KBM-7 (cell line): ENCODE measurements at places on chromosomes 1 and 21.

- no peak for DNase-seq
Observed at GRCh38 chr1:211099393-211099792, 34.6 kb downstream of the KCNH1 start.

GRCh38 chr21:39011911-39012310 is 171.3 kb downstream of the PSMG1 start:
- no peak for DNase-seq

DNA sequence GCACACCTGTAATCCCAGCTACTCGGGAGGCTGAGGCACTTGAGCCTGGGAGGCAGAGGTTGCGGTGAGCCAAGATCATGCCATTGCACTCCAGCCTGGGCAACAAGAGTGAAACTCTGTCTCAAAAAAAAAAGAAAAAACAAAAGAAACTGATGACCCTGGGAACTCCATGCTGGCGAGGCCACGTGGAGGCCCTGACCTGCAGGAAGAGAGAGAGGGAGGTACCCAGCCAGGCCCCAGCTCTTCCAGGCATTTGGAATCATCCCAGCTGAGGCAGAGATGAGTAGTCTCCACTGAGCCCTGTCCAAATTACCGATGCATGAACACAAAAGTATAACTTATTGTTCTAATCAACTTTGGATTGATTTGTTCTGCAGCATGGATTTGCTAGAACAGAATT is 132.0 kb upstream of the ZBTB40 start:
- DNase-seq: no peak

DNA sequence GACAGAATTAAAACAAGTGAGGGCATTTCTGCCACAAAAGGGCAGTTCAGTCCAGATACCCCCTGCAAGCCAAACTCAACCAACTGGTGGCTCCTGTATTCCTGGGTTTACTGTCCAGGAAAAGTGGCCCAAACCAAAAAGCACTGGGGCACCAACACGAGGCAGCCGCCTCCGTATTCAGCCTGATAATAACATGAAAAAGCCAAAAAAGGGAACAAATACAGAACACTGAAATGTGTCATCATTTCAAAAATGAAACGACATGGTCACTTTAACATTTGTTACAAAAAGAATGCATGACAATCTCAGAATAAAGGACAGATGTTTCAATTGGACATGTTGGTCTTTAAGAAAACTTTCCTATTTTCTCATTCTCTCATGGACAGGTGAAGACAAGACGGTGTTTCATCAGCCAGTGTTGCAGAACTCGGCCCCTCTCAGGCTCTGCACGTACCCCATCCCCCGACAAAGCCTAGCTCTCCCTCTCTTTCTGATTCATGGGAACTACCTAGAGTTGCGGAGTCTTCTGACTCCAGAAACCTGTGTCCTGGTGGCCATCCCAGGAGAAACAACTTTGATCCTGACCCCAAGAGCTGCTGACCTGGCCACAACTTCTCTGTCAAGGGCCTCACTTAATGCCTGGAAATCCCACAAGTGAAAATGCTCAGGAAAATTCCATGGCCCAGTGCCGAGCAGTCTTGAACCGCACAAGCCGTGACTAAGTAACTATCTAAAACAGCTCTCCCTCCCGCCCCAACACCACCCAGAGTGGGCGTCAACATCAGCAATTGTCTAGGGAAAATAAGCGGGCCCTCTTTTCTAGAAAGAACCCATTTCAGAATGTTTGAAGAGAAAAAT is 27.1 kb downstream of the ZBTB17 start:
- no peak for DNase-seq

DNA sequence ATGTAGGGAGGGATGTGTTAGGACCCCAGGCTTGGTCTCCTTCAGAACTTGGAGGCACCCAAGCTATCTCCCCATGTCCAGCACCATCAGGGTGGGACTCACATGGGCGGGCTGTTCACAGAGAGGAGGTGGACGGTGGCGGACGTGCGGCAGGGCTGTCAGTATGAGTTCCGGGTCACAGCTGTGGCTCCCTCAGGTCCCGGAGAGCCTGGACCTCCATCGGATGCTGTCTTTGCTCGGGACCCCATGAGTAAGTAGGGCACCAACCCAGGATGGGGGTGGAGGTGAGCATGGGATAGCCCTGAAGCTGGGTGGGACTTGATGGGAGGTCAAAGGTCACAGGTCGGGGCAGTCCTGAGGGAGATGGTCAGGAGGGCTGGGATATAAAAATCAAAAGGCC is 27.8 kb downstream of the IGFN1 start:
- DNase-seq: no peak

- no peak for DNase-seq
Observed at GRCh38 chr1:151944126-151944856, 35.0 kb upstream of the THEM4 start.

DNA sequence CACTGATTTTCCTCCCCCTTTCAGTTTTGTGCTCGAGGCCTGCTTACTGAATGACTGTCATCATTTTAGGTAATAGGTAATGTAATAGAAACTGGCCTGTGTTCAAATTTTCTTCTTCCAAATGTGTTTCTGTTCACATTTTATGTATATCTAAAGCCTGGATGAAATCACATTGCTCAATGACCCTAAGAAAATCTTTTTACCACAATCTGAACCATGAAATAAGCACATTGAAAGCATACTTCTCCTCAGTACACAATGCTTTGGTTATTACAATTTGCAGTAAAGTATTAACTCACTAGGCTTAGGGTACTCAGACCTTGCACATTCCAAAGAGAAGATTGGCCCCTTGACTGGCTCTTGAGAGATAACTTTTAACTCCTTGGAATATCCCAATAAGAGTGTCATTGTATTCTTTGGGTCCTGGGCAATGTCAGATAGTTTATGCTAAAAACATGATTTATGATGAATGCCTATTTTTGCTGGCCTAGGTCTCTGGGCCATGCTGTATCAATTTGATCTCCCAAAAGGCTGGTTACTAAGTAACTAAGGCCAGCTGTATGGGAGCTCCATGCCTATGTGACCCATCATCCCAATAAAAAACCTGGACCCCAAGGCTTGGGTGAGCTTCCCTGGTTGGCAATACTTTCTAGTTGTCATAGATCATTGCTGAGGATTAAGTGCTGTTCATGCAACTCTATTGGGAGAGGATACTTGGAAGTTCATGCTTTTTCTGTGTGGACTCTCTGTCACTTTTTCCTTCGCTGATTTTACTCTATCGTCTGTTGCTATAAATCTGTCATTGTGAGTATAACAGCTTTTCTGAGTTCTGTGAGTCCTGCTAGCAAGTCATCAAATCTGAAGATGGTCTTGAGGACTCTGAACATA is 293.9 kb downstream of the GRIK1 start:
- DNase-seq: no peak

DNA sequence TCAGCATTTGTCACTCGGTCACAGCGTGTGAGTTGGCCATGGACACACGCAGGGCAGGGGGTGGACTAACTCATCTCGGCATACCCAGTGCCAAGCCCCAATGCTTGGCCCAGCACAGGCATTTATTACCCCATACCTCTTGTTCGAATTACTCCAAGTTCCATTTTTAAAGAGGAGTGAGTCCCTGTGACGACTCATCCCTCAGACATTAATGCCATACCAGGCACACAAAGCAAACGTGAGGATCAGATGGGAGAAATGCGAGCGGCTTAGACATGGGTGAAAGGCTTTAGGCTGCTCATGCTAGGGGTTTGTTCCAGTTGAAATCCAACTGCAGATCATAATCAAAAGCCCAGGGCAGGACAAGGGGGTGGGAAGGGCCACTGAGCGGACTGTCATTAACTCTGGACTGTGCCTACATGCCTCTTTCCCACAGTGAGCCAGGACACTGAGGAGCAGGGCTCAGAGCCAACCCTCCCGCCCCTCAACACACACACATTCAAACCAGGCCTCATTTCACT is 118.5 kb upstream of the NGF start:
- no peak for DNase-seq

DNA sequence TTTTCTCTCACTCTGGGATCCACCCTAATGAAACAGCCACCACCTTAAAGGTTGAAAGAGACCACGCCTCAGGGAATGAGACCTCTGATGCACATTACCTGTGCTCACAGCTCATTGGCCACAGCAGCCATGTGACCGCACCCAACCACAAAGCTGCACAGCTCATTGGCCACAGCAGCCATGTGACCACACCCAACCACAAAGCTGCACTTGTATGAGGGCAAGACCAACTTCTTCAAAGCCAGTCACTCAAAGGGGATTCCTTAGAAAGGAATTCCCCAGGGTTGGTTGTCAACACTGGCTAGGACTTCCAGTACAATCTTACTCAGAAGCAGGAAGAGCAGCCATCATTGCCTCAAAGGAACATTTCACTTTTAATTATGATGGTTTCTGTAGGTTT is 43.6 kb upstream of the PDE9A start:
- no peak for DNase-seq

GRCh38 chr1:73382966-73383365 is 815.0 kb downstream of the LRRIQ3 start:
- DNase-seq: no peak

DNA sequence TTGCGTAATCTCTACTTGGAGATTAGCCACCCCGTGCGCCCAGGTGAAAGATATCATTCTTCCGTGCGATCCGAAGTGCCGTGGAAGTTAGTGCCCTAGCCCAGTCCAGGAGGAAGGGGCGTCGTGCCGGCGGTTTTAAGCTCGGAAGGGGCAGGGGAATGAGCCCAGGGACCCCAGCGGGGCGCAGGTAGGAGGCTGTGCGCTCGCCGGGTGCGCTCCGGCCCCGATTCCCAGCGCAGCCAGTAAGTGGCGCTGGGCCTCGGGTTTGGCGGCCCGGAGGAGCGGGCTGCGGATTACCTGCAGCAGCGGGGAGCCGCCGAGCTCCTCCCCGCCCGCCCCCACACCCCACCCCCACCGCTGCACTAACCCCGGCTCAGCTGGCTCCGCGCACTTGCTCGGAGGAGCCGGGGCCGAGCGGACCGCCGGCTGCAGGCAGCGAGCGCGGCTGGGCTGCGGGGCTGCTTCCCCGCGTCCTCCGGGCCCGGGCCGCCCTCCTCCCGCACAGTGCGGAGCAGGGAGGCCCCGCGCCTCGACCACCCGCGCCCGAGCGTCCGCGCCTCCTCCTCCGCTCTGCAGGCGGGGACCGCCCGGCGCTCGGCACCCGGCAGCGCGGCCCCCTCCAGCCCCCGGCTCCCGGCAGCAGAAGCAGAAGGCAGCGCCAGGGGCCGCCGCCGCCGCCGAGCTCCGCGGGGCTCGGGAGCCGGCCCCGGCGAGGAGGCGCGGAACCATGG is at the start of gene RYR2:
RYR2 (plus strand) TSS at position 390 of the 731 bp plus-strand sequence; CDS start at position 728, 338 bp downstream.
- peak; percentile 26 for DNase-seq

DNA sequence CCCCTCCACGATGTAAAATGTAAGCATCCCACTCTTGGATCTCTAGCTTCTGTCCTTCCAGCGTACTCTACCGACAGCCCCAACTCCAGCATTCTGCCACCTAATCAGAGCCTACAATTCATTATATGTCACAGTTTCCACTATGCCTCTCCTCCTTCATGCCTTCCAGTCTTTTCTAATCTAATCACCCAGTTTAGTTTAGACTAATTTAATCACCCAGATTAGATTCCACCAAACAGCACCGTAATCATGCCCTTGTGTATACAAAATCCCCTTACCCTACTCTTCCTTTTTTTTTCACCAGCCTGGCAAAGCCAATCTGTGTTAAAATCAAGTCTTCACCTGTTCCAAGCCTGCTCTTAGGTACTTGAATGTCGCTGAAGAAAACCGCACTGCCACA is 49.8 kb upstream of the KANK4 start:
- no peak for DNase-seq

GRCh38 chr1:25643929-25644328 is 27.3 kb downstream of the MAN1C1 start:
- DNase-seq: no peak

DNA sequence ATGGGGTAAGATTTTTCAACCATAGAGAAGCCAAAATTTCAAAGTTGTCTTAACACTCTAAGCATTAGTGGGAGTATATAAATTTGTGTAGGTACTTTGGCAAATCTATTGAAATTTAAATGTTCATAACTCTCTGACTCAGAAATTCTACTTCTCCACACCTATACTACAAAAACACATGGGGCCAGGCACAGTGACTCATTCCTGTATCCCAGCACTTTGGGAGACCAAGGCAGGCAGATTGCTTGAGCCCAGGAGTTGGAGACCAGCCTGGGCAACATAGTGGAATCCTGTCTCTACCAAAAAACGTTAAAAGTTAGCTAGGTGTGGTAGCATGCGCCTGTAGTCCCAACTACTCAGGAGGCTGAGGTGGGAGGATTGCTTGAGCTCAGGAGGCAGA is 41.3 kb upstream of the RAVER2 start:
- no peak for DNase-seq

- no peak for DNase-seq
Observed at GRCh38 chr1:227928811-227929375, 18.8 kb downstream of the WNT9A start.

DNA sequence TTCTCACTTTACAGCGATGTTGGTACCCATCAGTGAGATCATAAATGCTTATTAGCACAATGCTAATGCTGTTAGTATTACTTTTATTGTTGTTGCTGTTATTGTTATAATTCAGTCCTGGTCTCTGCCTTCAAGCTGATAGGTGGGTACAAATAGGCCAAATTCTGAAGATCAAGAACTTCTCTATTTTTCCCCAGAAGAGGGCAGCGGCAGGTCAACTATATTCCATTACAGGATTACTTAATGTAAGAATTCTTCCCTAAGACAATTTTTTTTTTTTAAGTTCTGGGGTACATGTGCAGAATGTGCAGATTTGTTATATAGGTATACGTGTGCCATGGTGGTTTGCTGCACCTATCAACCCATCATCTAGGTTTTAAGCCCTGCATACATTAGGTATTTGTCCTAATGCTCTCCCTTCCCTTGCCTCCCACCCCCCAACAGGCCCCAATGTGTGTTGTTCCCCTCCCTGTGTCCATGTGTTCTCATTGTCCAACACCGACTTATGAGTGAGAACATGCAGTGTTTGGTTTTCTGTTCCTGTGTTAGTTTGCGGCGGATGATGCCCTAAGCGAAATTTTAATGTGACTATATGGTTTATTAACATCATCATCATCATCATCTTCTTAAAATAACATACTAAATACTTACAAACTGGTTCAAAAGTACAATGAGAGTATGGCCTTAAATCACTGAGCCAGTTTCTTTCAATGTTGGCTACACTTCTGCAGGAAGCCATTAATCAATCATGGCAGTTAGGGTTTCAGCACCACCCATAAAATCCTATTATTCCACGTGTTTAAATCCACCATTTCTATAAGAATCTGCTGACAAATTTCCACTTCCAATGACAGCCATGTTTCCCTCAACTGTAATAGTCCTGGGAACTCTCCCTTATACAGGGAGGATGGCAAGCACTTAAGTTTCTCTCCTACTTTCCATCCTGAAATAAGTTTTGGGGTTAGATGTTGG is 19.2 kb downstream of the SLC19A2 start:
- DNase-seq: peak; percentile 68

DNA sequence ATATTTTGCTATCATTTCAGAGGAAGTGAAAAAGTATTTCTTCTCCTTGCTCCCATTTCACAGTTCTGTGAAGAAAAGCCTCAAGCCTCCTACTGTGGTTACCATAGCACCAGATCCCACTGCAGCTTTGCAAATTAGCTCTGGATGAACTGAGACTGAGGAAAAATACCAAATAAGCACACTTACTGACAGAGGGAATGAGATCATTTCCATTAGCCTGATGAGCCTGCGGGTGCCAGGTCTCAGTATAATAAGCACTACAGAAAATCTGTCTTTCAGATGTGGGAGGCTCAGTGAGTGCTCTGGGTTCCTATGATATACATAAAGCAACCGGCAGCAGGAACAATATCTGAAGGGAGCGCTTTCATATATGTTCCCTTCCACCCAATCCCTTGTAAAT is 21.4 kb downstream of the XKR8 start:
- no peak for DNase-seq
